ENCODE measurements at places on chromosomes 1 and 21.
A peak's percentile ranks its signal among the peaks of the same experiment; 100 is the strongest.

- no peak for DNase-seq
Observed at GRCh38 chr1:46219551-46220520, 16.7 kb downstream of the LURAP1 start.

- DNase-seq: no peak
Observed at GRCh38 chr1:115090540-115090939, 1.2 kb upstream of the TSPAN2 start.

DNA sequence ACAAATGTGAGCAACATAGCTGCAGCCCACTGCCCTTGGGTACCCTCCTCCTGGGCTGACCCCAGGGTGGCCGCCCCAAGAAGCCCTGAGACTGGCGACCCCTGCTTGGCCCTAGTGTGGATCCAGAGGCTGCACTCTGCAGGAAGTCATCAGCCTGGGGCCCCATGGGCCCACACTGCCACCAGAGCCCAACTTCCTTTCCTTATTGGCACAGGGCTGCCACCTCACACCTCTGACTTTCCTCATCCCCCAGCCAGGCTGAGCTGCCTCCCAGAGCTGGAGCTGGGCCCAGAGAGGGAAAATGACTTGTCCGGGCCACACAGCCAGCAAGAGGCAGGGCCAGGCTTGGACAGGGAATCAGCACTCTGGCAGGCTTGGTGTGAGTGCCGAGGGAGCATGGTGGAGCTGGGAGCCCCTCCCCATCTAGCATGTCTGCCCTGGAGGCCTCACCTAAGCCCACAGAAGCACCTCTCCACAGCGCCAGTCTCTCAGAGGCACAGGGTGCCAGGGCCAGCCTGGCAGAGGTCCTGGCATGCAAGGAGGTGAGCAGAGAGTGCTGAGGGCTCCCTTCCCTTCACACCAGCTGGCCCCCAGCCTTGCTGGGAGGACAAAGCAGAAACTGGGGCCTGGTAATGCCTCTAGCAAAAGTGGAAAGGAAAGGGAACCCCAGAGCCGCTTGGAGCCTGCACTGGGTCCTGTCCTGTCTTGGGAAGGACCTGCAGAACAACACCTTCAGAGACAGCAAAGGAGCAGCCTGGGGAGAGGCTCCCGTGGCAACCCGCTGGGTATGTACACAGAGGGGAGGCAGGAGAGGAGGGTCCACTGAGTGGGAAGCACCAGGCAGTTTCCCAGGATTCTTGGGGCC lies 3.2 kb downstream of the RAP1GAP start:
- no peak for DNase-seq

- DNase-seq: no peak
Observed at GRCh38 chr1:20389571-20389970, 96.4 kb downstream of the CAMK2N1 start.

- no peak for DNase-seq
Observed at GRCh38 chr21:35563885-35564451, 496.4 kb downstream of the SETD4 start.

DNA sequence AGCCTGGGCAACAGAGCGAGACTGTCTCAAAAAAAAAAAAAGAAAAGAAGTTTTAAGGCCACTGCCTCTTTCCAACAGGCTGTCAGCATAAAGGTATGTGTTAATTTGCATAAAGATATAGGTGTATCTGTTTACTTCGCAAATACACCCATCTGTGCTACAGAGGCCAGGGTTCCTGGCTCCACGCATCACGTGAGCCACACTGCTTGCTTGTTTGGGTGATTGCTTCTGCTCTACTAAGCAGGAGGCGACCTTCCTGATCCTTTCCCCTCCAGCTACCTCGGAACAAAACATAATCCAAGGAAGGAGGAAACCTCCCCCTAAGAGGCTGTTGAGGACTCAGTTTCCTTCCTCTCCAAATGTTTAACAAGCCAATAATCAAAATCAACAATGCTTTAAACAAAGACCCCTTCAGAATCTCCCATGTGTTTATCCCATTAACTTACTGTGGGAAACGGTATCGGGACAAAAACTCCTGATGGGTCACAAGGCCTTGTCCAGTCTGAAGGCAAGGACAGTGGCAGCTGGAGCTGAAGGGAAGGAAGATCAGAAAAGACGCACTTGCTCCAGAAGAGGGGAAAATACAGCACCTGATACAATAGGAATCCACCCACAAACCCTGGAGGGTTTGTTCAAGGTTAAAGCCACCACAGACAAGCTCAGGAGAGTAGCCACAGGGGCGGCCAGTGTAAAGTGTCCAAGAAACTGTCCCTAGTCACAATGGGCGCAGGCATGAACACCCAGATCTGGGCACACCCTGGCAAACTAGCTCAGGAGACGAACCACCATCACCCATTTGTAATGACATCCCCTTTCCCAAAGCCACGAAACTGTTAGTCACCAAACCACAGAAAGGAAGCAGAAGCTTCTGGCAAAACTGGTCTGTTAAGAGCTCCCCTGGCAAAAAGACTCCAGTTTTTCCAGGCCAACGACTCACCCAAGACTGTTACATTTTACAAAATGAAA lies 17.2 kb downstream of the CTNNBIP1 start:
- no peak for DNase-seq

DNA sequence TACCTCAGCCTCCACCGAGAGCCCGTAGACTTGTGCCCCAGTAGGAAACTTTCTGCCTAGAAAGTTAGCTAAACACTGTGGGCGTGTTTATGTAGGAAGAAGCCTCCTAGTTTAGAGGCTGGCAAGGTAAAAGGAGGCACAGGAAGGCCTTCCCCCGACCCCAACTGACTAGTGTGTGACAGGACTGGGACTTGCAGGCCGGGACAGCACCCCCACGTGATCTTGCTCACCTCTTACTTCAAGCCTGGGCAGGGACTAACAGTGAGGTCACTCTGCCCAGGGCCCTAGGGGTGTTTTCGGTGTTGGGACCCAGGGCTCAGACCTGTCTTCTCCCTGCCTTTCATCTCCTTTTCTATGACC lies 392 bp upstream of the TAGLN2 start:
- no peak for DNase-seq

DNA sequence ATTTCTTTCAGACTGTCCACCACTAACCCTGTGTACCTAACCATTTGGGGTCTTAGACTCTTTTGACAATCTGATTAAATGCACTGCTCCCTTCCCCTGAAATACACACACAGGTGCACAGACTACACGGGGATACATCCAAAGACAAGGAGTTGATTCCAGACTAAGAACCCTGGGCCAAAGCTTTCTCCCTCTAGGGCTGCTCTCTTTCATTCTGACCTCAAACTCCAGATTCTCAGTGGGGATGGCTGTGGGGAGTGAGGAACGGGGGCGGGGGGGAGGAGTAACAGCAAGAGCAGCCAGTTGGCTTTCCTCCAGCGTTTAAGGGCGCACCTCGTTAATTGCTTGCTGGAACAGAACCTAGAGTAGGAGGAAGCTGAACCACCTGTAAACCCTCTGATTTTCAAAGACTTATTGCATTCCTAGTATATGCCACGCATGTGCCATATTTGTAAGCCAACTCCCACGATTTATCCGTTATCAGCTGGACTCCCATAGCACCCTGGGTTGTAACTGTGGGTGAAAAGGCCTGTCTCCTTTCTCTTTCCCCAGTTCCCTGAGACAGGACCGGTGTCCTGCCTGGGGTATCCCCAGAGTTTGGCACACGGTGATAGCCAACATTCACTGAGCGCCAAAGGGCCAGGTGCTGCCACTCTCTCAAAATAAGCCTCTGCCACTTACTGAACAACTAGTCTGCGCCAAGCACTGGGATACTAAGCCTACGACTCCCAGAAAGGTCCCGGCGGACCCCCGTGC lies 920 bp downstream of the MTHFR start:
- peak; percentile 53 for DNase-seq

- no peak for DNase-seq
Observed at GRCh38 chr1:214583824-214584554, 19.0 kb upstream of the CENPF start.

DNA sequence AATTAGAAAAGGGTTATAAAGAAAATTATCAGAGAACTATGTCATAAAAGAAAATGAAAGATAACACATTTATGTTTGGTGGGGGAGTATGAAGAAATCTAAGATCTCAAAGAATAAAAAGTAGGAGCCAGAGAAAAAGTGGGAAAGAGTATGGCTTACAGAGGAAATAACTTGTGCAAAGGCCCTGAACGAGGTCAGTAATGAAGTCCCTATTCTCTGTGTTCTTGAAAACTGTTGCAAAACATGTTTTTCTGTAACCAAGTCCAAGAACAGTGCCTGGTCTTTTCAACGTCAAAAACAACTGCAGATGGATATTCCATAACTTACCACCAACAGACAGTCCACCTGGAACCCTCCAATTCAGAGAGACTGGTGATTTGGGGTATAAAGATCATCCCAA lies 188.1 kb downstream of the NEGR1 start:
- no peak for DNase-seq

All from stimulated activated CD4-positive, alpha-beta T cell treated with anti-CD3 and anti-CD28 coated beads, Interleukin-2, amount 100 ng/mL, for 4 hours (primary cell).